Activated naive CD4-positive, alpha-beta T cell treated with anti-CD3 and anti-CD28 coated beads, Interleukin-2, amount 10 ng/mL, durations not matched to agents 5 hours and 36 hours (primary cell): ENCODE measurements at places on chromosomes 5 and 9. TPM values are rescaled to one million over a fixed set of nuclear protein-coding genes. Genes with fewer than 3 reads are reported as not detected.

RASGEF1C gene
- total RNA-seq: not detected

PFN3 gene
- total RNA-seq: not detected

CAMK2A gene
- not detected for total RNA-seq

IFNA2 gene
- not detected for total RNA-seq

BAAT gene
- not detected for total RNA-seq
